ENCODE measurements at places on chromosomes 12 and 14.
A peak's percentile ranks its signal among the peaks of the same experiment; 100 is the strongest.

DNA sequence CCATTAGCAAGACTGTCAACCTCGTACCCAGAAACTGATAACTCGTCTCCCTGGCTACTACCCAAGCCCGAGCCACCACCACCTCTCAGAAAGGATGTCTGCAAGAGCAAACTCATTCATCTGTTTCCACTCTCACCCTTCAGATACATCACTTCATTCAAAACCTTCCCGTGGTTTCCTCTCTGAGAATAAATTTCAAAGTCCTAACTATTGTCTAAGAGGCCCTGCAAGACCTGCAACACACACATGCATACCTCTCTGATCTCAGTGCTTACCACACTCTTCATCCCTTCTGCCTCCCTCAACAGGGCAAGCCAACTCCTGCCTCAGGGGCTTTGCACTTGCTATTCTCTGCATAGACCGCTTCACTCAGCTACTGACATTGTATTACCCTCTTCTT is 40.6 kb downstream of the PPP1R13B start:
- no peak for DNase-seq

- no peak for DNase-seq
These were observed 16.6 kb downstream of the SOCS2 start for GRCh38 chr12:93589081-93589480.

DNA sequence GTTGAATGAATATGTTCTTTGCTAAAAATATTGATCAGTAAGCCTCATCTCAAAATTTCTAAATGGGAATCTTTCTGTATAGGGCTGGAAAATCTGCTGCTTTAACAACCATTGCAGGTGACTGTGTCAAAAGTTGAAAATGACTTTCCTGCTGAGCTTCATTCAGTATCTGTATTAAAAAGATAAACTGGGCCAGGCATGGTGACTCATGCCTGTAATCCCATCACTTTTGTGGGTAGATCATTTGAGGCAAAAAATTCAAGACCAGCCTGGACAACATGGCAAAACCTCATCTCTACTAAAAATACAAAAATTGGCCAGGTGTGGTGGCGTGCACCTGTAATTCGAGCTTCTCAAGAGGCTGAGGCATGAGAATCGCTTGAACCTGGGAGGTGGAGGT is 213.7 kb upstream of the SYT10 start:
- no peak for DNase-seq

- DNase-seq: peak; percentile 26
These were observed 142.8 kb downstream of the PAWR start for GRCh38 chr12:79547735-79548609.

DNA sequence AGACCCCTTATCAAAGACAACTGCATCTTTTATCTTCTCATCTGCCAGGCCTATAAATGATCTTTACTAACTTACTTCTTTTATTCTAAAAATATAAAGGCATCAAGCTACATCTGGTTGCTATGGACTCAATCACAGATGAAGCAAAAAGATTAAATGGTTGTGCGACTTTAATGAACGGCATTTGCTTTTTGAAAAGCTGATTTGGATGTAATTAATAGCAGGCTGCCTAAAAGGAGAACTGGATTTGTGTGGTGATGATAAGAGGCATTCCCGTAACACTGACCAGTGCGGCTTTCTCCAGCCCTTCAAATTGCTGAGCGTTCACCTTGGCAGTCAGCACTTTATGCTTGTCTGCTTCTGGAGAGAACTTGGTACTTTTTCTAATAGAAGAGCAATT is 103.8 kb downstream of the ARMH4 start:
- no peak for DNase-seq

DNA sequence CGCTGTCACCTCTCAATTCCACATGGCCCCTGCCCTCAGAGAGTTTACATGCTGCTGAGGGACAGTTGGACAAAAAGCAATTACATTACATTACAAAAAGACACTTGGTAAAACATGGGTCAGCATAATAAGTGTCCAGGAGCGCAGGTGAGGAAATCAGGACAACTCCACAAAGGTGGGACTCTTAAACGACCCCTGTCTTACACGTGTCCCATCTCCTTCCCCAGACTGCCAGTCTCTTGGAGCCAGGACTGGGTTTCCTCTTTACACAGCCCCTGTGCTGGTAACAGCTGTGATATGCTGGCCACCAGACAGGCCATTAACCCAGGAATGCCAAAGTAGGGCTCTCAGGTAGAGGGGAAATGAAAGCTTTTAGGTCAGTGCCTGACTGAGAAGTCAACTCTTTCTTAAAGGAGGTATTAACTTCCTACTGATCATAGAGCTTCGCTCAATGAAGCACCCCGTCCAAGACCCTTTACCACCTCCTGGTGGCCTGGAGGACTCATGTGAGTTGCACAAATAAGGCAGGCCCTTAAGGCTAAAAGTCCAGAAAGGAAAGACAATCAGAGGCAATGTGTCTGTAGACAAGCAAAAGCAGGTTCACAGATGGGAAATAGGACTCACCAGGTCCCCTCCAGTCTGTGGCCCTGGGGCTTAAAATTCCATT is 55.5 kb downstream of the ANO2 start:
- no peak for DNase-seq

GRCh38 chr12:104519190-104520019 is 62.7 kb downstream of the CHST11 start:
- DNase-seq: no peak

GRCh38 chr14:99656171-99656570 is 11.2 kb downstream of the HHIPL1 start:
- no peak for DNase-seq

GRCh38 chr14:68285421-68286179 is 466.0 kb downstream of the RAD51B start:
- DNase-seq: no peak

- no peak for DNase-seq
These were observed 18.6 kb upstream of the RERGL start for GRCh38 chr12:18108611-18109010.

DNA sequence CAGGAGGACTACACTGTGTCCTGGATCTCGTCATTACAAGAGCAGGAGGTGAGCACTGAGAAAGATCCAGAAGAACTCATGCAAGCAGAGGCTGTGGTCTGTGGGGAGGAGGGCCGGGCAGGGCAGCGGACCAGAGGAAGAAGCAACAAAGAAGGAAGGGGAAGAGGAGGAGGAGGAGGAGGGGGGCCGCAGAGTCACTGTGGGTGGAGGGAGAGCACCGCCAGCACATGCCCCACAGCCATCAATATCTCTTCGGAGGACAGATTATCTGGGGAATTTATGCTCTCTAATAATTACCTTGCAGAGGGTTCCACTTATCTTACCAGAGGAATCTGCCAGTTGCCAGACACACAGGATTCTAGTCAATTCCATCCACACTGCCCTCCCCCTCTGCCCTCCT is 105.6 kb downstream of the DPF3 start:
- no peak for DNase-seq

GRCh38 chr12:53660041-53660440 is 15.8 kb downstream of the ATP5MC2 start:
- no peak for DNase-seq

DNA sequence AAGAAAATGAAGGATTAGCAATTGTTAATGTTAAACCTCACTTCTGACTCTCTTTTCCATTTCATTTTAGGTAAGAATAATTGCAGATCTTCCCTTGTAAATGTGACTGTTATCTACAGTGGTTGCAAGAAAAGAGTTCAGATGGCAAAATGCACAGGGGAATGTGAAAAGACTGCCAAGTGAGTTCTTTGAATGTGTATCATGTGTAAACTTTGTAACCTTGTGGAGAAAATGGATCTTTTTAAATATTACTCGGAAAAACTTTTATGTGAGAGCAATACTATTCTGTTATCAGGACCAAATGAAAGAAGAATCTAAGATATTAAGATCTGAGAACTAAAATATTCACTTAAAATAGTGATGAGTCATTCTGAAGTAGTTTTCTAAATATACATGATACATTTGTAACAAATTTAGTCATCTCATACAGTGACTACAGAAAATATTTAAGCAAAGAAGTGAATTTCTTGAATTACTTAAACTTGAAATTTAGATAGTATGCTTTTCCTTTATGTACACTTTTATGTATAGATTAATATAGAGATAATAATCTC is 122.5 kb upstream of the CNTN1 start:
- no peak for DNase-seq

GRCh38 chr12:6434205-6435140 is 10.3 kb upstream of the CD27 start:
- DNase-seq: no peak

DNA sequence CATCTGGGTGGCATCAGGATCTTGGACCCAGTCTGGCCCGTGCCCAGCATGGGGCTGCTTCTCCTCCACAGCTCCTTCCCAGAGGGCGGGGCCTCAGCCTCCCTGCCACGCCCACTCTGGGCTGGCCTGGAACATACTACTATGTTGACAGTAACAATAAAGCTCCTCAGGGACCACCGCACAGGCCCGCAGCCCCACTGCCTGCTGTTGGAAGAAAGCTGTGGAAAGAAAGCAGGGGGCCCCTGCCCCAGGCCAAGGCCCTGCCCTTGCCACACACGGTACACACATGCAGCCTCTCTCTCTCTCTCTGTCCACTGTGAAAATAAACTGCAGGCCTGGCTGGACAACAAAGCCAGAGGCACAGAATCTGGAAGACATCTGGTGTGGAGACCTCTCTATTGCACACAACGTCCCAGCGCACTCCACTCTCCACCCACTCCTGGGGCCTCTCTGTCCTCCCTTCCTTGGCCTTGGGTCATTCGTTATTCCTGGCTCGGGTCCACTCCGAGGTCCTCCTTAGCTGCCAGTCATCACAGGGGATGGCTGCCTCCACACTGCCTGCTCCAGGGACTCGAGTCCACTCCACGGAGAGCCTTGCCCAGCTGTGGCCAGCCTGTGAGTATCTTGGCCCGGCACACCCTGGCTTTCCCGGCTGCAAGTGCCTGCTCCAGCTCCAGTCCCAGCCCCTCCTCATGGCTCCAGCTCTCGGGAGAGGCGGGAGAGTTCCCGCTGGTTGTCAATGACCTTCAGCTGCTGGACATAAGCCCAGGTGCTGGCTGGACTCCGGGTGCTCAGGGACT is 11.8 kb upstream of the ENDOU start:
- no peak for DNase-seq

- DNase-seq: no peak
These were observed 705.2 kb downstream of the LRFN5 start for GRCh38 chr14:42311876-42312275.

GRCh38 chr14:81464253-81465002 is 64.3 kb upstream of the STON2 start:
- DNase-seq: peak; percentile 46

GRCh38 chr12:26277506-26278246 is 82.3 kb downstream of the SSPN start:
- no peak for DNase-seq

GRCh38 chr12:121858662-121859572 is at the start of gene HPD:
Gene HPD (minus strand): TSS chr12:121858859. CDS start chr12:121858823, 36 bp downstream.
- DNase-seq: no peak

- DNase-seq: no peak
These were observed 33.0 kb downstream of the SRRM4 start for GRCh38 chr12:119014368-119014767.

DNA sequence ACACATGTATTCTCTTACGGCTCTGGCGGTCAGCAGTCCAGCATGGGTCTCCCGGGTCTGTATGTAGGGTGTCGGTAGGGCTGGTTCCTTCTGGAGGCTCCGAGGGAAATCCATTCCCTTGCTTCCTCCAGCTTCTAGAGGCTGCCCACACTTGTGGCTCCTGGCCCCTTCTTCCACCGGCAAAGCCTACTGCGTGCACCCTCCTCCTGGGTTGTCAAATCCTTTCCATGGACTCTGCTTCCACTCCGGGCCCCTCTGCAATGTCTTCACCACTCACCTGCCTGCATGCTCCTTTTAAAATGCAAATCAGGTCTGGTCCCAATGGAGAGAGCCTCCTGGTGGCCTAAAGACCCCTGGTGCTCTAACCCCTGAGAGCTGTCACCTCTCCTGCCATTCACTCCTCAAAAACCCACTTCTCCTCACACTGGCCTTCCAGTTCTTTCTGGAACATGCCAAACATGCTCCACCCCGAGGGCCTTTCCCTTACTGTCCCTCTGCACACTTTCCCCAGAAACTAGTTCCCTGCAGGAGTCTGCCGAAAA is 108.5 kb downstream of the DICER1 start:
- no peak for DNase-seq

- DNase-seq: no peak
These were observed 78.2 kb upstream of the PTGDR start for GRCh38 chr14:52189325-52189724.

DNA sequence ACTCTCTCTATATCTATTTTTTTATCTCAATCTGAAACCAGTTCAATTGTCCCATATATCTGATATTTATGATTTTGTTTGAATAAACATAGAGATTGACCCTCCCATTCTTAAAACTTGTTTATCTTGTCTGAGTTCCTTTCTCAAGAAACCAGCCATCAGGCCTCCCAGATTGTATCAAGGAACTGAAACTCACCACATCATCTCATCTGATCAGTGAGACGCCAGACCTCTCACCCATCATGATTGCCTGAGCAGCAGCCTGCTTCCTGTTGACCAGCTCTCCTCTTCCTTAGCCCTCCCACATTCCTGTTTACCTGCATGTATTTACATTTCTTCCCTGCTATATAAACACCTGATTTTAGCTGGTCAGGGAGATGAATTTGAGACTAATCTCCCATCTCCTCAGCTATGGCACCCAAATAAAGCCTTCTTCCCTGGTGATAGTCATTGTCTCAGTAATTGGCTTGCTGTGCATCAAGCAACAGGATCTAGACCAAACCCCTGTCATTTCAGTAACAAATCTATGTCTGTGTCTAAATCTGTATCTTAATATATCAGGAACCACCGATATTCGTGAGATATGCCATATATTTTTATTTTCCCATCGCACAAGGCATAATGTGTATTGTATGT is 323.6 kb downstream of the TMTC2 start:
- no peak for DNase-seq

- no peak for DNase-seq
These were observed 57.9 kb downstream of the FZD10 start for GRCh38 chr12:130219929-130220705.

DNA sequence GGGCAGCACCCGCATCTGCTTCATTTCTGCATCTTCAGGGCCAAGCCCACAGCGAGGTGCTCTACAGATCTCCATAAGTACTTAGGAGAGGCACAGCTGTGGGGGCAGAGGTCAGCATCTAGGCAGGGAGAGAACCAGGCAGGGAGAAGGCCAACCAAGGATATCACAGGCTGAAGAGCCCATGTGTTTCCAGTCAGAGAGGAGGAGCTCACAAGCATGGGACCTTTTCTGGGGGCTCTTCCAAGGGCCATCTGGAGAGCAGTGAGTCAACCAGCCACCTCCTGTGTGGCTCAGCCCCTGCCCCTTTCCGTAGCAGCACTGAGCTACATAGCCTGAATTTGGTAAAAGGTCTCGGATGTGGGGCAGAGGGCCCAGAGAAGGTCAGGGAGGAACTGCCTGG is 78.5 kb downstream of the ARL6IP4 start:
- no peak for DNase-seq

DNA sequence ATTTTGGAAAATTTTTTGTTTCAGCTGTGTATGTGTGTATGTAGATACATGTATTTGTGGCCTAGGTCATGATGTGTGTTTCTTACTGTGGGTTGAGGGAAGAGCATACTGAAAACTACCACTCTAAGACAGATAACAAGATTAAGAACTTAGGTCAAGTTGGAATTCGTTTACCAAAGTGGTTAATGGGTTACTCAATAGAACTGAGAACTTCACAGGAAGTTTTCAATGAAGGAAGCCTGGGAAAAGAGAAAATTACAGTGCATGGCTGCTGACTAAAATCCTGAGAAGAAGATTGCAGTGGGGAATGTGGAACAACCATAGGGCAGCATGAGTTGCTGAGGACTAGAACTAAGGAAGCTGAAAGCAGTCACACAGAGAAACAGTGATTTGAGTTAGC is 21.4 kb upstream of the FOXG1 start:
- no peak for DNase-seq

All from GM19239 (cell line).